Activated naive CD8-positive, alpha-beta T cell treated with anti-CD3 and anti-CD28 coated beads, Interleukin-2, amount 50 U/mL, for 16 hours (primary cell): ENCODE measurements at places on chromosomes 3 and 15.

DNA sequence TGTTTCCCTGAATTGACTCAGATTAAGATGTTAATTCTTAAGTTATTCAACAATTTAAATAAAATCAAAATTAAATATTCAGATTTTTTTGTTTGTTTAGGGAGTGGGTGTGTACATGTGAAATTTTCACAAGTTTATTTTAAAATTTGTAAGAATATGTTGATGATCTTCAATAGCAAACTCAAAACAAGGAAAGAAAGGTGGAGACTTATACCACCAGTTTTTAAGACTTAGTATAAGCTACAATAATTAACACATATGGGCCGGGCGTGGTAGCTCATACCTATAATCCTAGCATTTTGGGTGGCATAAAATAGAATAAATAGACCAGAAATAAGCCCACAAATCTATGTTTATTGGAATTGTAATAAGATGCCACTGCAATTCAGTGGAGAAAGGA, 1084.5 kb downstream of the ROBO1 start:
- DNase-seq: no peak

DNA sequence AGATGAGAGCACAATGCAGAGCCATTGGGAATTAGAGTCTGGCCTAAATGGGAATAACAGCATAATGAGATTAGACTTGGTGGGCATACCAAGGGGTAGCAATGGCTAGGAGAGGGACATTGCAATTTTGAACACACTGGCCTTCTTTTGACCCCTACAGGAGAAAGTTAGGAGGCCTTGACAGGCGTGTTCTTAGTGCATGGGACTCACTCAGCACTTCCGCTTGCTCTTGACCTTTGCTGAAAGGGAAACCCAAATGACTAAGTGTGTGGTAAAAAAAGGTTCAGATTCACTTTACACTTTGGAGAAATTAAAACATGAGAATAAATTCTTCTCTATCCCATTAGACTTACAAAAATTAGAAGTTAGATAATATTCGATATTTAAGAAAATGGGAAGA, 317.4 kb downstream of the DIPK2A start:
- DNase-seq: no peak

DNA sequence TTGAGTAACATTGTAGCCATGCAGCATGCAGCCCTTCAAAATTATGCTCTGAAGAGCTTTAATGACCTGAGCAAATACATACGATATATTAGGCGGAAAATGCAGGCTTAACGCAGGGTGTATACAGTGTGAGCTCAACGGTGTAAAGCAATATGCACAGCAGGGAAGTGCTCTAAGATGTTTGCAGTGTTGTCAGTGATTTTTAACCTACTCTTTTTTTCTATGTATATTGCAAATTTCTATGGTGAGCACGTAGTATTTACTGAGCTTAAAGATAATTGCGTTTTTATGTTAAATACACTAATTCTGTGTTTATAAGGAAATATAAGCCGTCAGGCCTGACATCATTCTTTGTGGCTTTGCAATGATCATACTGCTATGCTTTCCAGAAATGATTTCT, 42.1 kb downstream of the DGKG start:
- no peak for DNase-seq

DNA sequence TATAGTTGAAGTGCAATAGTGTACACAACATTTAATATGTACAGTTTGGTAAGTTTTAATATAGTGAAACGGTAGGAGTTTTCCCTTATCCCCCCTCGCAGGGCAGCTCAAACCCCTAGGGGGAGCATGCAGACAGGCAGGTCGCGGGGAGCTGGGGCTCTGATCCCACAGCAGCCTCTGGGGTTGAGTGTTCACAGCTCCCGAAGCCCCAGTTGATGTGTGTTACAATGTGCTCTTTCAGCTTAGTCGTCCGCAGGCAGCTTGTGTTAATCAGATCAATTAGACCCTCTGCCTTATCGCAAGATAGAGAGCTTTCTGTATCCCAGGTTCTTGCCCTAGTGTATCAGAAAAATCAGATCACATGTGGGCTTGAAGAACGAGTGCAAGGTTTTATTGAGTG, 143.1 kb upstream of the CHRNA7 start:
- no peak for DNase-seq

GRCh38 chr15:33443708-33444107, 132.9 kb downstream of the RYR3 start:
- DNase-seq: no peak
